Astrocyte (in vitro differentiated cells and primary cell): ENCODE measurements at places on chromosomes 11 and 22. TPM values are rescaled to one million over a fixed set of nuclear protein-coding genes. Genes with fewer than 3 reads are reported as not detected.

Gene GCAT
- total RNA-seq, result 12.8 and 14.3 TPM in 2 replicates

Gene C11orf98
- total RNA-seq, result 60.0 and 69.8 TPM in 2 replicates

Gene GGTLC2
- not detected in 2 replicates for total RNA-seq

Gene PRG3
- not detected in 2 replicates for total RNA-seq

GRCh38 chr22:21051831-21052400 lies 6.2 kb downstream of the LRRC74B start:
- no peak for DNase-seq

GRCh38 chr22:48045369-48045768 lies 1282.9 kb downstream of the TBC1D22A start:
- no peak for DNase-seq

GRCh38 chr22:44888491-44889254 lies 121.1 kb downstream of the PHF21B start:
- no peak for DNase-seq
